ENCODE measurements at places on chromosomes 11 and 22. TPM values are rescaled to one million over a fixed set of nuclear protein-coding genes. Genes with fewer than 3 reads are reported as not detected.

DNA sequence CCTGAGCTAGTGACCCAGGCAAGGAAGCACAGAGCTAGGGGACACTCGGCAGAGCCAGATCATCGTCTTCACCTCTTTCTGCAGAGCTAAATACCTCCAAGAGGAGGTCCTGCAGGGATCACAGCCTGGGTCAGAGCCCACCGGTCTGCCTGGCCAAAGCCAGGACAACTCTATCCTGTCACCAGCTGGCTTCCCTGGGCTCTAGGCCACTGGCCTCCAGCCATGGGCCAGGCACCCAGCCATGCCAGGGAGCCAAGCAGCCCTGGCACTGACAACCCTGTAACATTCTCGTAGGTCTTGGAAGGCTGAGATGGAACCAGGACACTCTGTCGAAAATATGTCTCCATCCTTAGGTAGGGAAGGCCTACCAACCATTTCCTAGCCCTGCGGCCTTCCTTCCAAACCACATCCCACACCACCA is 270.1 kb downstream of the BUD13 start:
- no peak for DNase-seq

DNA sequence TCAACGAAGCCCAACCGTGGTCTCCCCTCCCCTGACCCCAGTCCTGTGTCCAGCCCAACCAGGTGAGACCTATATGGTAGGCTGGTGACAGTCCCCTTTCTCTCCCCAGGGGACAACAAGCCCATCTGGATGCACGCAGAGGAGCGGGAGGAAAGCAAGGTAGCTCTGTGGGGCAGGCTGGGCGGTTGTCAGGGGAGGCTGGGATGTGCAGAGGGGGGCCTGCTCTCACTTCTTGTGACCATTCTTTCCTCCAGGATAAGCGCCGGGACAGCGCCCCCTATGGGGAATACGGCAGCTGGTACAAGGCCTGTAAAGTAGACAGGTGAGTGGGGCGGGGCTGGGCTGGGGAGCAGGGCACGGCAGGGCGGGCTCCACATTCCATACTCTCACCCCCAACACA is 3.5 kb upstream of the RAB1B start:
- DNase-seq, result no peak

- DNase-seq, result no peak
These were observed 7.9 kb downstream of the MUC5B start for GRCh38 chr11:1230456-1231395.

DNA sequence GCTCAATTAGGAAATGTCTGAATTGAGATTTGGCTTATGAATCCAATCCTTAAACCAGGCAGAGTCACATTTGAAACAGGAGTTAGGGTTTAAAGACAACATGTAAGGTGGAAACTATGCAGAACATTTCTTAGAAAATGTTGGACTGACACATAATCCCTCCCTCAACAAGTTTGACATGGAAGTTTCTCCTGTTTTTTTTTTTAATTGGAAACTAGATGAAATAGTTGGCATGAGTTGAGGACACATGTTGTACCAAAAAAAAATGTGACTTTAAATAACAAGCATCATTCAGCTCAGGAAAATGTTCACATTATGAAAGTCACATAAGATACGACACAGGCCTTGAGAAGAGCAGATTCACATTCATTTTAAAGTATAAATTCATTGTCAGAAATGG is 154.9 kb upstream of the DDI1 start:
- DNase-seq, result peak; percentile 81

DNA sequence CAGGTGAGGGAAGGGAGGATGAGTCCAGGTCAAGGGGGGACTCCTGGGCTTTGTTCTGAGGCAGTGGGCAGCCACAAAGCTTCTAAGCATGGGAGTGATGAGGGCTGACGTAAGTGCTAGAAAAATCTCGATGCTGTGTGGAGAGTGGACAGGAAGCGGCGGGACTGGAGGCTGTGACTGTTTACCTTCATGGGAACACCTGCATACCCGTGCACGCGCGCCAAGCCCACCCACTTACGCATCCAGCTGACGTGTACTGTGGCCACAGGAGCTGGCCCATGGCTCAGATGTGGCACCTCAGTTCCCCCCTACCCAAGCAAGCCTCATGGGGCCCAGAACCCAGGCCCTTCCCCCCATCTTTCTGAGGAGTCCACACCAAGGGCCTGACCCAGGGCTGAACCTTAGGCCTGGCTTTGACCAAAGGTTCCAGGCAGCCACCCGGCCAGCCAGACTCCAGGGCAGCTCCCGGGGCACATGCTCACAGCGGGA is 14.0 kb downstream of the MYRF start:
- DNase-seq, result no peak

GRCh38 chr11:111378185-111378860 is 752 bp downstream of the POU2AF1 start:
- no peak for DNase-seq

DNA sequence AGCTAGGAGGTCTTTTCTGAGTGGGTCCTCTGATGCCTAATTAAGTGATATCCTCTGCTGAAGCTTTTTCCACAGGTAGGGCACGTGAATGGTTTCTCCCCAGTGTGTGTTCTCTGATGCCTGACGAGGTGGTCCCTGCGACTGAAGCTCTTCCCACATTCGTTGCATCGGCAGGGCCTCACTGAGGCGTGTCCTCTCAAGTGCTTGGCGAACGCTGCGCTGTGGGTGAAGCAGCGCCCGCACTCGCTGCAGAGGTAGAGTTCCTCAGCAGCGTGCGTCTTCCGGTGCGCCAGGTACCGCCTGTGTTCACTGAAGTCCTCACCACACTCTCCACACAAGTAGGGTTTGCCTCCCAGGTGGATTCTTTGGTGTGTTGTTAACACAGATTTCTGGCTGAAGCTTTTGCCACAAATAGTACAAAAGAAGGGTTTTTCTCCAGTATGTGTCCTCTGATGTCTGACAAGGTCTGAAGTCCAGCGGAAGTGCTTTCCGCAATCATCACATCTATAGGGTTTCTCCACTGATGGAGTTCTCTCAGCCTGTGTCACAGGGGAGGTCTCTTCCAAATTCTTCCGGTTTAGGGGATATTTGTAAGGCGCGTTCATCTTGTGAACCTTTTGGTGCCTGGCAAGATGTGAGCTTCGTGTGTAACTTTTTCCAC is 15.3 kb downstream of the ZNF202 start:
- no peak for DNase-seq

DNA sequence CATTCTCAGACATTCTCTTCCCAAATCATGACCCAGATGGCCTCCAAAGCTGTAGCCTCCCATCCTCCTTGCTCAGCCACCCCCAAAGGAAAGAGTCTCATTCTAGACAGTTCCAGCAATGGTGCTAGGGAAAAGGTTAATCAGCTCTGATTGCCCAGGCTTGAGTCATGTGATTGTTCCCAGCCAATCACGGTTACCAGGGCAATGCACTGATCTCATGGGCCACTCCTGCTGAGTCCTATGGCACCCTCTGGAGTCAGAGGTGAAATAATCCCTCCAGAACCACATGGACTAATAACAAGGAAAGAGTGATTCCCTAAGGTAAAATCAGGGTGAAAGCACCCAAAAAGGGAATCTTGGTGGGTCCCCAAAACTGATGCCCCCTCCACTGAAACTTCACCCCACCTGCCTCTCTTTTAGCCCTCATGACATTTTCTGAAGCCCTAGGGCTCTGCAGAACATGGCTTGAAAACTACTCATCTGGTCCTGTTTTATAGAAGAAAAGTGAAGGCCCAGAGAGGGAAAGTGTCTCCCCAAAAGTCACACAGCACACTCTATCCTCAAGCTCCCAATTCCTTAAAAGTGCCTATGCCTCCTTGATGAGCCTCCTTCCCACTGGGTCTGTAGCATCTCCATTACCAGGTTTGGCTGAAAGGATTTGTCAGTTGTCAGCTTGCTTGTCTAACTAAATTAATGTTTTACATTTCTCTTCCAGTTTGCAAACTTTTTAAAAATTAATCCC is 203.7 kb downstream of the MN1 start:
- no peak for DNase-seq

GRCh38 chr11:9901943-9902342 is 238.1 kb downstream of the SWAP70 start:
- no peak for DNase-seq

- DNase-seq, result no peak
These were observed 1342.2 kb downstream of the BRD1 start for GRCh38 chr22:48485149-48486133.

DNA sequence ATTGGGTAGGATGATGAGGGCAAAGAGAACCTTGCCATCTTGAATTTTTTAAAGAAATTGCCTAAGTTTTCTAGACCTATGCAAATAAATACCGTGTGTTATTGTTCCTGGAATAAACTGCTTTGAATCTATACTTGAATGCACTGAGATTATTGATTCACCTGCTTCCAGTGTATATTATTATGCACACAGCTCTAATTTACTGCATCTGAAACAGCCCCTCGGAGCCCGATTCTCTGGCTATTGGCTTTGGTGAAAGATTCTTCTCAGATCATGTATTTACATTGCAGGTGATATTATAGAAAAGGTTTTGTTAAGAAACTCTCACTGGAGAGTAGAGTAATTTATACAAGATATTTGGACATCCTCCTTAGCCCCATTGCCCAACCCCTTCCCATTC is 254.2 kb downstream of the TENM4 start:
- DNase-seq, result no peak

- no peak for DNase-seq
These were observed 6.9 kb upstream of the RBM4B start for GRCh38 chr11:66684635-66685034.

GRCh38 chr22:33401291-33401690 is 343.1 kb upstream of the SYN3 start:
- no peak for DNase-seq

- DNase-seq, result peak; percentile 40
These were observed 39.4 kb downstream of the SHANK2 start for GRCh38 chr11:71212871-71213559.

GRCh38 chr22:35568751-35569739 is 28.4 kb downstream of the RASD2 start:
- DNase-seq, result no peak

DNA sequence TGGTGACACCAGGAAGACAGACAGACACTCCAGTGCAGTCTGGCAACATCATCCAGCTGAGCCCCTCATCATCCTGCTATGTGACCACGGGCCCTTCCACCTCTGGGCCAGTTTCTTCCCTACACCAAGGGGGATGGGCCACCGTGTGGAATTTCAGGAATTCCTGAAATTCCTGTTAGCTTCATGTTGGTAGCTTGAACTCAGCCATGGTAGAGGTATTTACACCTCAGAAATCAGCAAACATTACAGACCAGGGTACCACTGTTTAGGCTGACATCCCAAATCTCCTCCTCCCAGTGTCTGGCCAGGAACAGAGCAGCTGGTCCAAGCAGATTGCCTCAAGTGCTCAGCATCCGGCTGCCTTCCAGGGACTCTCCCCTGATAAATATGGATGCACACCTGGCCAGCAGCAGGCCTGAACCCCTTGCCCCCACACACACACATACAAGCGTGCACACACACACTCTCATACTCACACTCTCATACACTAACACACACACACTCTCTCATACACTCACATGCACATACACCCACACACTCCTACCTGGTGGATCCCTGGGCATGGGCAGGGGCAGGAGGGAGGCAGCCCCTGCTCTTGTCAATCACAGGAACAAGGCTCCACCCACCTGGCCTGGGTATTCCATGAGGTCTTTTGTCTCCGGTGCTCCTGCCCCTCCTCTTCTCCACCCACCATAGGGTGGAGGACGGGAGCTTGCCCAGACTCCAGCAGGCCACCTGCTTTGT is 85.2 kb downstream of the BUD13 start:
- no peak for DNase-seq

DNA sequence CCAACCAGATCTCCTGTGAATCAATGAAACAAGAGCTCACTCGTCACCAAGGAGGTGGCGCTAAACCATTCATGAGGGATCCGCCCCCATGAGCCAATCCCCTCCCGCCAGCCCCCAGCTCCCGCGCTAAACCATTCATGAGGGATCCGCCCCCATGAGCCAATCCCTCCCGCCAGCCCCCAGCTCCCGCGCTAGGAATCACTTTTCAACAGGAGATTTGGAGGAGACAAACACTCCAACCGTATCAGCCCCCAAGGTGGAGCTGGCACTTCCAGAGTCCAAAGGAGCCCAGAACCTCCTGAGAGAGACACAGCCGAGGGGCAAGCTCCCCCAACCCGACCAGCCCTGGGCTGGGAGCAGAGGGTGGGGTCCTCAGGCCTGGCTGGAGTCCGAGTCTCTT is 40.9 kb upstream of the PRR5 start:
- DNase-seq, result no peak

DNA sequence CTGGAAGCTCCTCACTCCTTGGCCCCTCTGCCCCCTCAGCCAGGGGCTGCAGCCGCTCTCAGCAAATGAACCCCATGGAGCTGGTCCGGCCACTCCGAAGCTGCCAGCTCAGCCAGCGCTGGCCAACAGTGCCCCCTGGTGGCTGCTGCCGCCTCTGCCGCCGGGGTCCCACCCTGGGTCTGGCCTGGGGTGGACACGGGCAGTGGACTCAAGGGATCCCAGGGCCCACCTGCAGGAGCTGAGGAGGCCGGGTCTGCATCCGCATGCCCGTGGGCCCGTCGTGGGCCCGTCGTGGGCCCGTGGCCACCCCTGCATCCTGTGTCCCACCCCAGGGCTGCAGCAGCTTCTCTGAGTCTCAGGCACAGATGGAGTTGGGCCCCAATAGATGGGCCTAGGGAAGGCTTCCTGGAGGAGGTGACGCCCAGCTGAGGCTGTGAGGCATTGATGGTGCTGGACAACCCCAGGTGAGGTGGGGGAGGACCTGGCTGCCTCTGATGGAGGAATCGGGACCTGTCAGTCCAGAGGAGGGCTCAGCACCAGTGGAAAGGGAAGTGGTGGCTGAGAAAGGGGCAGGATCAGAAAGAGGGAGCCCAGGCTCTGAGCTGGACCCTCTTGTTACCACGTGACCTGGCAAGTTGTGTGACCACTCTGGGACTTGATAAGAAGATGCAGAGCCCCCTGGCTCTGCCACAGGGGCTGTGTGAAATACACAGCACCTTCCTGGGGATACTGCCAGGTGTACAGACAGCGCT is 522.3 kb downstream of the BRD1 start:
- DNase-seq, result no peak

DNA sequence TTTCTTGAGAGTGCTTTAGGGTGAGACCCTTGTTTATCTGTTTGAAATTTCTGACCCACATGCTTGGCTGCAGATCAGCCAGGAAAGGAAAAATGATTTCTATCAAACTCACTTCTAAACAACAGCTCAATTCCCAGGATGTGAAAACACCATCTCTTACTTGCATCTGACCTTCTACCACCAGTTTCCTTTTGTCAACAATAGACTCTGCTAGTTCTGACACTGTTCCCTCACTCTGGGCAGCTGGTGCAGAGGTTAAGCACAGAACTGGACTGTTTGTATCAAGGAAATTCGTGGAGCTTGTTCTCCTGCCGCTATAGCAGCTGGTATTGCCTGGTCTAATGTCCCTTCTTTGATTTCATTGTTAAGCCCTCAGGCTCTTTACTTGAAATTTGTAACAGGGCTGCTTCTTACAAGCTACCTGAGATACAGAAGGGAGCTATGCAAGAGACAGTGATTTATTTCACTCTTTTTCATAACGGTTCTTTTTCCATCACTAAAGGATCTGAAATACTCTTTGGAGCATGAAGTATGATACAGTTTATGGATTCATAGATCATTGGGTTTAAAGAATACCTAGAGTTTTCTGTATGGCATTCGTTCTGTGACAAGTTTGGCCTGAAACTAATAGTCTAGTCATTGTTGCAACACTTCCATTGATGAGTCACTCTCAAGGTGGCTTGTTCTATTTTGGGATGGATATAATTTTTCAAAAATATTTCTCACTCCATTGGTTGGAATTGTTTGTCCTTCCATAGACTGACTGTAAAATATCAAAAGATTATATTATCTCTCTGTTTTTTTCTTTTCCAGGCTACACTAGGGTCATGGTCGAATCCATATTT is 178.2 kb upstream of the ZC3H12C start:
- no peak for DNase-seq

The GLYATL1 gene
- 0.79 TPM for total RNA-seq

The KIRREL3 gene
- total RNA-seq, result 2.1 TPM

The F2 gene
- not detected for total RNA-seq

The DNAJB13 gene
- not detected for total RNA-seq

The IFTAP gene
- 28.7 TPM for total RNA-seq

The OR51B5 gene
- 0.30 TPM for total RNA-seq

Data from skin of body (tissue), 3 donors.